Hematopoietic multipotent progenitor cell treated with erythropoietin and hydrocortisone succinate and interleukin-3 and kit ligand, for 4 days (in vitro differentiated cells): ENCODE measurements at places on chromosomes 6 and 20.
A peak's percentile ranks its signal among the peaks of the same experiment; 100 is the strongest.

DNA sequence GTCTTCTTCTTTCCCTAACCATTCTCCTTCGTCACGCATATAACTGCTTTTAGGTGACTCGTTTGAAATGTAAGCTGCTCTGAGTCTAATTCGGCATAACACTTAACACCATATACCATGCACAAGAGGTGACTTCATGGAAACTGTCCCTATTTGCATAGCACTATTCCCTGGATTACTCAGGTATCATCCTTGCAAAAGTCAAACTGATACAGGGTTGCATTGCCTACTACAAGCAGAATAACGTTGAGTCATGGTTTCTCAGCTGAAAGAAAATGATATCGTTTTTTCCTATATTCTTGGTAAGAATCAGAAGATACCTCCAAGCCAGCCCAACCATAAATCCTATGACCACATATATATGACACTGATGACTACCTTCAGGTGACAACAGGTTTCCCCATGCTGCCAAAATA, 227.5 kb downstream of the ATXN1 start:
- no peak for DNase-seq

DNA sequence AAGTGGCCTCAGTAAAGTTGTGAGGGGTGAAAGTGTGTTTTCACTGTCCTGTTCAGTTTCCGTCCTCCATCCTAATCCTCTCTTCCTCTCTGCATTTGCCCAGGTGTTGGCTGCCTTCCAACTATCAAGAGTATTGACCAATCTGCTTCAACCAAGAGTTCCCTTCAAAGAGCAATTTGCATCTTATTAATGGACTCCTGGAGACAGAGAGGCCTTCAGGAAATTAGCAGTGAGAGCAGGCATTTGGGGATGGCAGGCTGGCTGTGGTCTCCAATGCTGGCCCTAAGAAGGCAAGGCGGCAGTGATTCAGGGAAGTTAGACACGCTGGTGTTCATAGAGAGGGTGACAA, 77.2 kb downstream of the GPR6 start:
- no peak for DNase-seq

- DNase-seq, result no peak
Measured at GRCh38 chr6:53916804-53917463, 122.1 kb downstream of the LRRC1 start.

DNA sequence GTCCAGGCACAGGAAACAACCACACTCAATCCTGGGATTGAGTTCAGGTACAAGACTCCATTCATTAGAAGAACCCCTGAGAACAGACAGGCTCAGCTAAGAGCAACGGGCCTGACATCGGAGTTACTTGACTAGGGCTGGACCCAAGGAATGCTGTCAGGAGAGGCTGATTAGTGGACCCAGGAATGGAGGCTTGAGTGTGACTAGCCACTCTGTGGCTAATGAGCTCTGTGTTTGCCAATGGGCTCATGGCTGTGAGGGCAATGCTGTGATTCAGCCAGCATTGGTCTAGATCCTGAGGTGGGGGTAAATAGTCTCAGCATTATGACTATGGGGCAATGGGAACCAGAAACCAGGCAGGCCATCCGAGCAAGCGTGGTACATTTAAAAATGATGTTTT, 71.8 kb downstream of the RIOK1 start:
- no peak for DNase-seq

GRCh38 chr20:40583636-40584035, 105.4 kb downstream of the MAFB start:
- no peak for DNase-seq

- DNase-seq, result no peak
Measured at GRCh38 chr6:17397764-17398194, 4.4 kb downstream of the CAP2 start.

DNA sequence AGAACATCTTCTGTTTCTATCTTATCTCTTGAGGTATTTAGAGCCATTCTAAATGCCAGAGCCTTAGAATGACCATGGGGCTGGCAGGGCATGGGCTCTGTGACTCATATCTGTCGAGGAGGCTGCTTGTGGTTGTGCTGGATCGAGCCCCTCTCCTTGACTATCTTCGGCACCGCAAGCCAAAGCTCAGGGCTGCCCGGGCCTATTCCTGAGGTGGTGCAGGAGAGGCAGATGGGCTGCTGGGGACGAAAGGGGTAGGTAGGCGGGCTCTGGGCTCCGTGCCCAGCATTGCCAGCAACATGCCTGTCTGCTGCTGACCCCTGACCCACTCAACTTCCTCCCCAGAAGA, 89.9 kb downstream of the NOL4L start:
- peak; percentile 77 for DNase-seq

DNA sequence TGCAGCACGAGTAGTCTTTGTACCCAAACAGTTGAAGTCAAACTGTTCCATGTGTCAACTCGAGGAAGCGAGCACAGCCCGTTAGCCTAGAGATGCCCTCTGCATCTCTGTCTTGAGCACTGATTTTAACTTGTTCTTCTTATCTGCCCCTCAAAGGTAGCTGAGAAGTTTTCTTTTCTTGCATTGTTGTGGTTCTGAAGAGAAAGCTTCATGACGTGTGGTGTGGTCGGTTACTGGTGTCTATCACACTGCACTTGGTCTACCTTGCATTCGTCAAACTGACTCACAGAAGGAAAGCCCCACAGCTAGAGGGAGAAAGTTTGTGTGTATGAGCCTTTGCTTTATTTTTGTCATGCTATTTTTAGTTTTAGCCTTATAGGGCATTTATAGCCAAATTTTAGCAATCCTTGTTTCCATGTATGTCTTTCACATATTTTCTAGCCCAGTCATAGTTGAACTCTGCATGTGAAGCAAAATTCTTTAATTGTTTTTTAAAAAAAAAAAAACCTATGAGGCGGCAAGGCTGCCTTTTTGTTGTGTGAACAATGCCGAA, 115.1 kb downstream of the JAG1 start:
- no peak for DNase-seq

GRCh38 chr20:38272961-38273360, 12.4 kb upstream of the KIAA1755 start:
- no peak for DNase-seq

GRCh38 chr6:20319520-20320357, 81.9 kb upstream of the E2F3 start:
- peak; percentile 82 for DNase-seq

DNA sequence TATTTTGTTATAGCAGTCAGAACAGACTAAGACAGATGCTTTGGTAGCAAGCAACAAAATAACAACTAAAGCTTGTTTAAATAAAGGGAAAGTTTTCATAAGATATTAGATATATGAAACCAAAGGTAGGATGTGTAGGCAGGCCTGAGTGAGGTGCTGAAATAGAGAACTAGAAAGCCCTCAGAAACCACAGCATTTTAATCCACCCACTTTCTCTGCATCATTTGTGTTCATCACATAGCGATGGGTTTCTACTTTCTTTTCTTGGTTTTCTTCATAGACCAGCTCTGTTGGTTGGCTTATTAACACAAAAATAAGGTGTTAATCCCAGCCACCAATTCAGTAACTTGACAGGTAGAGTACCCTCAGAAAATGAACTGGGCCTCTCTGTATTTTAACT, 58.6 kb downstream of the RPS12 start:
- no peak for DNase-seq

DNA sequence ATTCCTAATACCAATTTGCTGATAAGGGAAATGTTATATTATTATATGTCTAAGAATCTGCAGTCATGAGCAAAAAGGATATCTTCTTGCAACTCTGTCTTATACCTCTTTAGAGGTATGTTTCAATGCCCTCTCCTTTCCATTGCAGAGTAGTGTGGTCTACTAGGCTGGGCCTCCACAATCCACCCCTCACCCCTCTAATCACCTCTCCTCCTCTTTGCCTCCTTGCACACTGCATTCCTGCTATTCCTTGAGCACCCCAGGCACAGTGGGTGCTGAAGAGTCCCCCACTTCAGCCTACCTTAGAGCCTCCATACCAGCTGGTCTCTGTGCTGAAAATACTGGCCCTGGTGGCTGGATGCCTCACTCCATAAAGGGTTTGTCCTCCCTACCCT, 26.9 kb downstream of the ARMC2 start:
- DNase-seq, result no peak

DNA sequence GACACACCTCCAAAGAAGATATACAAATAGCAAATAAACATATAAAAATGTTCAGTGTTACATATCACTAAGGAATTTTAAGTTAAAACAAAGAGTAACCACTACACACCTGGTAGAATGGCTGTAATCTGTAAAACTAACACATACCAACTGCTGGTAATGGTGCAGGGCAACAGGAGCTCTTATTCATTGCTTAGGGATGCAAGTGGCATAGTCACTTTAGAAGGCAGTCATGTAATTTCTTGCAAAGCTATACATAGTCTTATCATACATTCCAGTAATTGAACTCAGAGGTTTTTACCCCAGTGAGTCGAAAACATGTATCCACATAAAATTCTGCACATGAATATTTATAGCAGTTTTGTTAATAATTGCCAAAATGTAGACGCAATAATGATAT, 906.8 kb upstream of the CITED2 start:
- no peak for DNase-seq

DNA sequence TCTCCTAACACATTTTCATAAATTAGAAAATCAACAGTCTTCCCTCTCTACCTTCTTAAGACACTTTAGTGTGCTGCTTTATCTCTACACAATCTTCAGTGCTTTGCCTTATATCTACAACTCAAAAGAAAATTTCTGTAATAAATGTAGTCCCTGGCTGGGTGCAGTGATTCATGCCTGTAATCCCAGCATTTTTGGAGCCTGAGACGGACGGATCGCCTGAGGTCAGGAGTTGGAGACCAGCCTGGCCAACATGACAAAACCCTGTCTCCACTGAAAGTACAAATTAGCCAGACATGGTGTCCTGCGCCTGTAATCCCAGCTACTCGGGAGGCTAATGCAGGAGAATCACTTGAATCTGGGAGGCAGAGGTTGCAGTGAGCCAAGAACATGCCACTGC, 9.7 kb upstream of the EDN1 start:
- DNase-seq, result no peak

DNA sequence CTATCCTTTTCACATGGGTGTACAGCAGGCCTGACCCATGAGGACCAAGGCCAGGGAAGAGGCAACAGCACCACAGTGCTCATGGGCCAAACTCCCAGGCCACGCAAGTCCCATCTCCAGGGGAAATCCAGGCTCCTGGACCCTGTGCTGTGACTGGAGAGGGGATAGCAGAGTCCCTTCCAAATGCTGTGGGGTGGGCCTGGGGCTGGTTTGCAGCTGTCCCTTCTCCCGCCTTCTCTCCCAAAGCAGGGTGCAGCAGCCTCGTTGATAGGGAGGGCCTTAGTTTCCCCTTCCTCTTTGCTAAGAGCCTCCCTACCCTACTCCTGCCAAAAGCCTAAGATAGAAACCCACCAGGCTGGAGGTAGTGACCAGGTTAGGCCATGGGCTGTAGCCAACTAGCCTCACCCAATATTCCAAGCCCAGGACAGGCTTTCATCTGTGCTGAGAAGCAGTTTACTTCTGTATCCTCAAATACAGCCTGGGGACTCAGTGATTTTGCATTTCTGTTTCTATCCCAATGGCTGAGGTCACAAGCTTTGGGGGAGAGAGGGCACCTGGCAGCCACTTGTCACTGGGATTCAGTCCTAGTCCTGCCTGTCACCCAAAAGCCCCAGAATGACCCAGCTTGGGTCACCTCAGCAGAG, 1.4 kb downstream of the CTSZ start:
- DNase-seq, result no peak

- peak; percentile 47 for DNase-seq
Measured at GRCh38 chr20:8368670-8369069, 236.6 kb downstream of the PLCB1 start.

DNA sequence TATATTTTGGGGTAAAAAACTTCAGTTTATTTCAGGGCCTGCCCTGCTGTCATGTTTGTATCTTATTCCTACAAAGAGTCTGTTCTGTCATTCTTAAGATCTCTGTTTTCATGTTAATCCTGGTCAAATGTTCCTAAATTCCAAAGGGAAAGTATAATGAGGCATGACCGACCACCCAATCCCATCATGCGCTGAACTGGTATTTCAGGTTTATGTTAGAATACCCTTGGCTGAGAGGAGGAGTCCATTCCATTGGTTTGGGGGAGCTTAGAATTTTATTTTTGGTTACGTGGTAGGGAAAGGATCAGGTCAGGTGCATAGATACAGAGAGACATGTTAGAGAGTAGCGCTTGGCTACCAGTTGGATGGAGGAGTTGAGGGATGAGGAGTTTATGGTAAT, 25.7 kb downstream of the CFAP61 start:
- DNase-seq, result no peak

- no peak for DNase-seq
Measured at GRCh38 chr6:141539617-141540016, 593.1 kb upstream of the GJE1 start.

GRCh38 chr6:40588480-40588879, 1.3 kb upstream of the LRFN2 start:
- no peak for DNase-seq

DNA sequence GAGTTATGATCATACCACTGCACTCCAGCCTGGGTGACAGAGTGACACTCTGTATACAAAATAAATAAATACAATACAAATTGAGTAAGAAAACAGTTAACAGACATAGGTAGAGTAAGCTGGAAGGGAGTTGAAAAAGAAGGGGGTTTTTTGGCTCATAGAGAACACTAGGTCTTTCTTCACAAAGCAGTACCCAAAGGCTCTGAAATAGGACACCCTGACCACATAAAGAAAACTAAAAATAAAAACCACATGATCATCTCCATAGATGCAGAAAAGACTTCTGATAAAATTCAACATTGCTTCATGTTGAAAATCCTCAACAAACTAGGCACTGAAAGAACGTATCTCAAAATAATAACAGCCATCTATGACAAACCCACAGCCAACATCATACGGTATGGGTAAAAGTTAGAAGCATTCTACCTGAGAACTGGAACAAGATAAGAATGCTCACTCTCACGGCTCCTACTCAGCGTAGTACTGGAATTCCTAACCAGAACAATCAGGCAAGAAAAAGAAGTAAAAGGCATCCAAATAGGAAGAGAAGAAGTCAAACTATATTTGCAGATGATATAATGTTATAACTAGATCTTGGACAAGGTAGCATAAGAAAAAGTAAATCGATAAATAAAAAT, 48.6 kb downstream of the TOMM6 start:
- DNase-seq, result no peak

DNA sequence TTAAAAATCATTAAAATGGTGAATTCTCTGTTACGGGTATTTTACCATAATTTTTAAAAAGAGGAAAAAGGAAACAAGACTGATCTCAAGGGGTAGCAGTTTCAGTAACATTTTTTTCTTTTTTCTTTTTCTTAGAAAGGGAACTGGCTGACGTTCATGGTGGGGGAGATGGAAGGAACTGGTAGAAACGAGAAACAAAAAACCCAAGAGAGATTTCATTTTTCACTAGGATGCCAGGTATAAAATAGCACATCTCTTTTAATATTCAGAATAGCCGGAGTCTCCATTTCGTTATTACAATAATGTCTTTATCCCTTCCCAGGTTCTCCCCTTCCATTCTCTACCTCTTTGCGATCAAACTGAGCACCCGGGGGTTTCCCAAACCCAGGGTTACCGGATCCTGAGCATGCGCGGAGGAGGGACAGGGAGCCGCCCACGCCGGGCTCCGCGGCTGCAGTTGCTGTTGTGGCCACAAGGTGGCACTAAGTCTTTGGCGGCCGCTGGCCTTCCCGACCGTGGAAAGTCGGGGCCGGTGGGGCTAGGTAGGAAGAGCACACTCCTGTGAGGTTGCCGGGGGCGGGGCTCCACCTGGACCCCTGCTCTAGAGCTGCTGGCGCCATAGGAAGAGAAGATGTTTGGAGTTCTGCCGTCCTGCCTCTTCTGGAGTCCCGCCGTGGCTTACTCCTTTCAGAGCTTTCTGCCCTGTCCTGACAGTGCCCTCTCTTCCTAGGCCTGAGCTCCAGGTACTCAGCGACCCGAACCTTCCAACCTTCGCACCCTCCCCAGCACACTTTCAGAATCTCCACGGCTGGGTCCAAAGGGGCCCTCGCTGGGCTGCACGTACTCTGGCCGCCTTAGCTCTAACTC, 146.8 kb downstream of the SH3BGRL2 start:
- peak; percentile 81 for DNase-seq
